Naive thymus-derived CD4-positive, alpha-beta T cell (primary cell): ENCODE measurements at places on chromosomes 5 and 9. TPM values are rescaled to one million over a fixed set of nuclear protein-coding genes. Genes with fewer than 3 reads are reported as not detected.

SPINK7 gene
- not detected for total RNA-seq

- no peaks in the 10 kb centered on the region for H3K27me3 ChIP-seq
- H3K4me1 ChIP-seq: no peaks in the 10 kb centered on the region
- no peak for DNase-seq
- H3K4me3 ChIP-seq: no peak overlapping the region
- H3K36me3 ChIP-seq: no peaks in the 10 kb centered on the region
Measured at GRCh38 chr9:116475201-116475600, 211.9 kb upstream of the TRIM32 start.

DNA sequence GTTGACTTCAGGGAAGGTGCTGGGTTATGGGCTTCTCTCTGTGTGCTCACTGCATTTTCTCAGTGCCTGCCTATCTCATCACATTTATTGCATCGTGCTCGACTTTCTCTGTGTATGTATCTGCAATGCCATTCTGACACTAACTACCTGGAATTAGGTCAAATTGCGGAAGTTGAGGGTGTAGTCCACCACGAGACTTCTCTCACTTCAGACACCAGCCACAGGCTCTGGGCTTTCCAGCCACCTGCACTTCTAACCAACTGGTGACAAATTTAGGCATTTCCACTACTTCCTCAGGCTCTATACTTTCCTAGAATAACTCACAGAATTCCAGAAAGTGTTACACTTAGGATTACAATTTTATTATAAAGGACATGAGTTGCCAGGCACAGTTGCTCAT lies 188.6 kb upstream of the ZNF608 start:
- H3K27ac ChIP-seq: no peak overlapping the region
- no peaks in the 10 kb centered on the region for H3K27me3 ChIP-seq
- no peak overlapping the region for H3K4me3 ChIP-seq

GRCh38 chr5:127439644-127440043 lies 77.8 kb upstream of the PRRC1 start:
- no peaks in the 10 kb centered on the region for H3K36me3 ChIP-seq
- no peak overlapping the region for H3K4me3 ChIP-seq
- H3K4me1 ChIP-seq: no peaks in the 10 kb centered on the region
- H3K27ac ChIP-seq: no peak overlapping the region
- H3K27me3 ChIP-seq: no peaks in the 10 kb centered on the region

MLLT3 gene
- total RNA-seq: 85.3 TPM

FRMD3 gene
- total RNA-seq: 0.84 and 0.92 TPM in 2 replicates

TRIM7 gene
- total RNA-seq: 2.8 TPM

- no peaks in the 10 kb centered on the region for H3K36me3 ChIP-seq
- H3K4me3 ChIP-seq: no peak overlapping the region
- H3K4me1 ChIP-seq: no peaks in the 10 kb centered on the region
- H3K27ac ChIP-seq: no peak overlapping the region
Measured at GRCh38 chr9:114250235-114250568, 72.7 kb upstream of the ORM1 start.
